DMS53 (cell line): ENCODE measurements at places on chromosomes 2 and 18.
A peak's percentile ranks its signal among the peaks of the same experiment; 100 is the strongest.

GRCh38 chr2:191150600-191151330 is at the start of gene STAT4:
Gene STAT4, minus strand, starts transcription at chr2:191150994. Its CDS starts 2,791 bp downstream, at chr2:191148203.
- DNase-seq, result peak; percentile 66

DNA sequence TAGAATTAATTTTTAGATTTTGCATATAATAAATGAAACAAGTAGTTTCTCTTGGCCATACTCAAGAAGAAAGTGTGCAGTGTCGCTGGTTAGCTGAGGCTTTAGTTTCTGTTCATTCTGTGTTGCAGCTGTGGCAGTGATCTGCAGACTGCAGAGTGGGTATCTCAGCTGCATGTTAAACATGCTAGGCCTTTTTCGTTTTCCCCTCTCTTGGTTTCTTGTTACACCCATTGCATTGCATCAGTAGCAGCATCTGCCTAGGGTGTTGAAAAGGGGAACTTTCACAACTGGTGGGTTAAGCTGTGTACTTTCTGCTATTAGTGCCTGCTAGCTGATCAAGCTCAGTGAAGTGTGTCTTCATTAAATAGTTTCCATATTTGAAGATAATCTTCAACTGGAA is 51.3 kb downstream of the ACSL3 start:
- no peak for DNase-seq

DNA sequence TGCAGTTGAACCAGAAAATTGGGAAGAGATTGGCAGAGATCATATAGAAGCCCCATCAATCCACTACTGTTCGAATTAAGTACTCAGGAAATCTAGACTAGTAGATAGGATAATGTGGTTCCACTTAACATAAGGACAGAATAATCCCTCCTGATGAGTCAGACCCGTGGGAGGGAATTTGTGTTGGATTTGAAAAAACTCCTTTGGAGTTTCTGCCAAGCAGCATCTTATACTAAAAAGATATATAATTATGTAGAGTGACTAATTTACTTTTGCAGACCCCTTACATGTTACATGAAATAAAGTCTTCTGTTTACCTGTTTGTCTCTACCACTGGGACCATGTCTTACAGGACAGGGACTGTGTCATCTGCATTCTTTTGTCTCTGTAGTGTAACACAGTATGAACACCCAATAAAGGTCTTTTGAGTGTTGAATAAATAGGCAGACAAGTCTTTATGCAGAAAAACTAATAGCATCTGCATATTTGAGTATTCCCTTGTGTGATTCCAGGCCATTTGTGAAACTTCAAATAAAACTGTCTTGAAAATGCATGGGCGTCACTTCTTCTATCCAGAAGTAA is 122.6 kb upstream of the DNAJC10 start:
- peak; percentile 81 for DNase-seq

GRCh38 chr2:16330571-16330970 is 335.1 kb downstream of the CYRIA start:
- DNase-seq, result no peak

DNA sequence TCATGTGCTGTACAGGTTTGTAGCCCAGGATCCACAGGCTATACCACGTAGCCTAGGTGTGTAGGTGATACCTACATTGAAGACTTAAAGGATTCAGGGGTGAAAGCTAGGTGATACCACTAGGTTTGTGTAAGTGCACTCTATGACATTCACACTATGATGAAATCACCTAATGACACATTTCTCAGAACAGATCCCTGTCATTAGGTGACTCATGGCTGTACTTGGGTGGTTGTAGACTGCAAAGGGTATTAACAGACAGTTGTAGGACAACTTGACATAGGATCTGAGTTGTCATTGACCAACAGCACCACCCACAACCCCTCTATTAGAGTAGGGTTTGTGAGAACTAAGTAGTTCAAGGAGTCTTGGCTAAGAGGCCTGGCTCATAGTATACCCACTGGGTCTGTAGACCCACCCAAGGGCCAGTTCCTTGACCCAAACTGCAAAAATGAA is 27.7 kb upstream of the SMCHD1 start:
- peak; percentile 66 for DNase-seq

DNA sequence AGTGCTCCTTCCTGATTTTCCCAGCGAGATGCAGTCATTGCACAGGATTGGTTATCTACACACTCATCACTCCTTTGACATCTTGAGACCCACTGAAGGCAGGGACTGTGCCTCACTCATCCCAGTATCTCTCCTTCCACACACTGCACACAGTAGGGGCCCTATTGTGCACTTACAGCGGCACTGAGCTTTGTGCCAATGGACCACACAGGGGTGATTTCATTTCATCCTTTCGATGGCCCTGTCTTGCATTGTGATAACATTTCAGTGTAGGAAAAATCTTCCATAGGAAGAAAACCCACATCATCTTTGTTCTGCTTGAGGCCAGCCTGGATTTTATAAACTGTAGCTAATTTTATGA is 11.0 kb upstream of the LRRFIP1 start:
- DNase-seq, result no peak
